Non-pigmented ciliary epithelial cell (primary cell): ENCODE measurements at places on chromosomes 6 and 20.

GRCh38 chr20:19858466-19859371, 100.7 kb downstream of the RIN2 start:
- DNase-seq: no peak

GRCh38 chr6:51511081-51511480, 576.3 kb downstream of the PKHD1 start:
- no peak for DNase-seq

GRCh38 chr6:117870486-117871242, 36.4 kb upstream of the SLC35F1 start:
- no peak for DNase-seq

GRCh38 chr6:16404456-16404855, 166.1 kb downstream of the GMPR start:
- DNase-seq: no peak

DNA sequence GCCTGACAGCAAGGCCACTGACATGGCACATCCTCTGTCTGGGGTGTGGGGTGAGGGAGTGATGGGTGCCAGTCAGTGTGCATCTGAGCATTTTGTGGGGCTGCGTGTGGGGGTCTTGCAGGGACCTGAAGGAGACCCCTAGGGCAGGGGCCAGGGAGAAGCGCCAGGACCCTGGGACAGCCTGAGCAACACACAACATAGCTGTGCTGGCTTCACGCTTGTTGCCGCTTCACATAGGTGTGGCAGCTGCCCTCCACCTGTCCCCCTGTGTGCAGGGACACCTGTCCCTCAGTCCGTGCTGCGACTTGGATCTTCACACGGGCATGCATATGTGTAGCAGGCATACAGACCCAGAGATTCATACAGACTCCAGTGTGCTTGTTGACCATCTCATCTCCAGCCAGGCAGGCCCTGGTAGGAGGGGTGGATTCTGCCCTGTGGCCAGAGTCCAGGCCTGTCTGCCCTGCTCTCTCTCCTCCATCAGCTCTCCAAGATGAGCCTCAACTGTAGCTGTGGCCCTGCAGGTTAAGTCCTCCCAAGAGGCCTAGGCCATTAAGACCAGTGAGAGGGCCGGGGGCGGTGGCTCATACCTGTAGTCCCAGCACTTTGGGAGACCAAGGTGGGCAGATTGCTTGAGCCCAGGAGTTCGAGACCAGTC, 3.2 kb upstream of the NPBWR2 start:
- DNase-seq: no peak

- no peak for DNase-seq
Observed at GRCh38 chr6:30845183-30845582, 39.1 kb upstream of the DDR1 start.

- no peak for DNase-seq
Observed at GRCh38 chr20:31916708-31917107, 35.1 kb downstream of the PDRG1 start.

GRCh38 chr6:147106759-147107401, 97.3 kb upstream of the STXBP5 start:
- no peak for DNase-seq

DNA sequence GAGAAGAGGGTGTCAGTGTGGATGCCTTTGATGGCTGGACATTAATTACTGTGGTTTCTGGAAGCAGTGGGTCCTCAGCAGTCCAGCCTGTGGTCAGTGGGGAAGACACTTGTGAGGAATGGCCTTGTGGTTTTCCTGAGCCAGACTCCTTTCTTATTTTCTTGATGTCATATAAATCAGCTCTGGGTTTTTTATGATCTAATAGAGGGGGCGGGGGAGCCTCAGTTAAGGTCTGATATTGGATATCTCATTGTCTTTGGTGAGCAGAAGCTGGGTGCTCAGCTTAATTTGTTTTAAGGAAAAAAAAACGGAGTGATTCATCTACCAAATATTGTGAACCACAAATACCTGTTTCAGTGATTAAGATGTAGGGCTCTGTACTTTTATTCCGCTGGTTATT, 62.1 kb downstream of the OTOR start:
- no peak for DNase-seq

DNA sequence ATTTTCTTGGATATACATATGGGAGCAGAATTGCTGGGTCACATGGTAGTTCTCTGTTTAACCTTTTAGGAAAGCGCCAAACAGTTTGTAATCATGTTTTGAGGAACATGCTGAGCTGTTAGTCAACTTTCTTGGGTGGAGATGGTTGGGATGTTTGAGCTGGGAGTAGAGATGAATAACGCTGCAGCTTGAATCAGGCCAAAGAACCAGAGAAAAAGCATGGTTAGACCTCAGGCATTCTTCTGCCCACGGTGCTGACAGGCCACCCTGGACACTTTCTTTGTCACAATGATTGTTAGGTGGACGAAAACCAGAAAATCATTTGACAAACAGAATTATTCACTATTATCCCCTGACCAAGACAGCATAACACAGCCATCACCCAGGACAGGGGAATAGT, 66.8 kb downstream of the PRDM1 start:
- DNase-seq: no peak

DNA sequence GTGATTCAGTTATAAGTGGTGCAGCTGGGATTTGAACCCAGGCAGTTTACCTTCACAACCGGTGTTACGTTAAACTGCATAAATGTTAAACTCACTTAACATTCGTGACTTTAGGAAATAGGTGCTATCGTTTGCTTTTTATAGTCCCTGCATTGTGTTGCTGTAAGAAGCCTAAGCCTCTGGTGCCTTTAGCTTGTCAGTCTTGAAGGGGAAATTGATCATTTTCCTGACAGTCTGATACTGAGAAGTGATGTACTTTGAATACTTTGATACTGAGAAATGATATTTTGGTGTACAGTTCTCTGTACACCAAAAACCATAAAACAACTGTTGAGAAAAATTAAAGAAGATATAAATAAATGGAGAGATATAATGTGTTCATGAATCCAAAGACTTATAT, 52.5 kb upstream of the NEDD9 start:
- DNase-seq: no peak

GRCh38 chr6:129186988-129187387, 304.1 kb downstream of the LAMA2 start:
- no peak for DNase-seq

- DNase-seq: no peak
Observed at GRCh38 chr20:49983848-49984408, 1.1 kb downstream of the SNAI1 start.
